K562 (cell line): ENCODE measurements at places on chromosomes 4 and X. TPM values are rescaled to one million over a fixed set of nuclear protein-coding genes. Genes with fewer than 3 reads are reported as not detected.

DNA sequence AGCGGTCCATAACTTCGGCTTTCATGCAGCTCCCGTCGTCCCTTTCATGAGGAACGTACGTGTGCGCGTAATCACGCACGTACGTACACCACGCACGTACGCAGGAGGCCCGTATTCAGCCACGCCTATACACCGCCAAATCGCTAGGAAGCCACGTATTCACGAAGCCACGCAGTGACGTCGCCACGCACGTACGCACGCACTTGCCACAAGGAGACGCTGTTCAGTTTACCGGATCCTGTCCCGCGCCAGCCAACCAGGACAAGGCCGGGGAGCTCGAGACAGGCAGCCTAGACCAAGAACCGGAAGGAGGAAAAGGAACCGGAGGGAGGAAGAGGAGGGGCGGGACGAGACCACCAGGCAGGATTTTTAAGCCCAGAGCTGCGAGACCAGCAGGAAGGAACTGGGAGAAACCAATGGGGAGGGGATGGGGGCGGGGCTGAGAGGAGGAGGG lies at the start of gene EOLA2:
EOLA2 (minus strand) TSS at position 65 of the 454 bp plus-strand sequence. CDS start 4,617 bp downstream, outside the sequence.
- H3K36me3 ChIP-seq: 0 out of 3 replicates have a peak, but pooled peaks cover 3% of the 10 kb centered on the region
- no peaks in the 10 kb centered on the region for H3K27me3 ChIP-seq
- peak within 1 kb of the TSS; percentile 95 for H3K4me3 ChIP-seq
- H3K4me1 ChIP-seq: no peaks in the 10 kb centered on the region
- DNase-seq: peak; percentile 63
- H3K27ac ChIP-seq: peak within 1 kb of the TSS; percentile 96

DNA sequence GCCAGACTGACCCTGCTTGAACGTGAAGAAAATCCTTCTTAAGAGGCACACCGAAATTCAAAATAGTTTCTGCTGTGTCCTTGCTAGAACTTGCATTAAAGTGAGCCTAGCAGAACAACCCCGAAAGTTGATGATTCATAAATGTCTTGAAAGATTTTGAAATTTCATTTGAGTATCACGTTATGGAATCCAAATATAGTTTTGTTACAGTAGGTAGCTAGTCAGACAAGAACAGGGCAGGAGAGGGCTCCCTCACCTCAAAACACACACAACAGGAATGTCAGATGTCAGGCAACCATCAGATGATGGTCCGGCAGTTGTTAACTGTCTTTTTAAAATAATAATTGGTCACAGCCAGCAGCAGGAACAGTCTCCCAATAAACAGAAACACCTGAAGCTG lies 259.6 kb upstream of the GNPDA2 start:
- DNase-seq: no peak
- no peaks in the 10 kb centered on the region for H3K36me3 ChIP-seq
- H3K4me1 ChIP-seq: no peaks in the 10 kb centered on the region
- H3K27ac ChIP-seq: no peak overlapping the region
- no peaks in the 10 kb centered on the region for H3K27me3 ChIP-seq

The AREG gene
- total RNA-seq: 5.4 and 5.6 TPM in 2 replicates

DNA sequence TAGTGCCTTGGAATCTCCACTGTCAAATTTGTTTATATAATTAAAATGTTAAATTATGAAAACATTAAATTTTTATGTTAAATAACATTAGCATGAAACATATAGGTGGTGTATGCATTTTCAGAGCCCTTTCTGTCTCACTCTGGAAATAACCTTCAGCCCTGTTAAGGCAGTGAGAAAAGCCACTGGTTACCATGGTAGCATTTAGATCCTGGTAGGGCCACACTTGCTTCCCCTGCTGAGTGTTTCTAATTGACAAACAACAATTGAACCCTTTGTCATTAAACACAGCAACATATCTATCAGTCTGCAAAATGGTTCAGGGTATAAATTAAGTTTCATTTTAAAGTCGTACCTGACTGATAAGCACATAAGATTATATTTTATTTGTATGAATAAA lies 63.5 kb downstream of the PDK3 start:
- no peak overlapping the region for H3K4me3 ChIP-seq
- no peaks in the 10 kb centered on the region; the same call in 1 of the 2 replicates for H3K27me3 ChIP-seq
- DNase-seq: no peak
- no peaks in the 10 kb centered on the region for H3K4me1 ChIP-seq
- H3K27ac ChIP-seq: no peak overlapping the region

GRCh38 chrX:82756272-82756671 lies 751.8 kb upstream of the POU3F4 start:
- no peaks in the 10 kb centered on the region for H3K36me3 ChIP-seq
- H3K4me1 ChIP-seq: no peaks in the 10 kb centered on the region
- DNase-seq: no peak

The SPINK2 gene
- total RNA-seq: not detected in 2 replicates

GRCh38 chr4:159191989-159192388 lies 89.1 kb downstream of the RAPGEF2 start:
- no peaks in the 10 kb centered on the region; the same call in 2 of the 3 replicates for H3K36me3 ChIP-seq
- no peak overlapping the region for H3K4me3 ChIP-seq
- no peak overlapping the region for H3K27ac ChIP-seq
- no peaks in the 10 kb centered on the region for H3K27me3 ChIP-seq
- DNase-seq: peak; percentile 17

The DAPP1 gene
- total RNA-seq: 2.0 and 2.2 TPM in 2 replicates

DNA sequence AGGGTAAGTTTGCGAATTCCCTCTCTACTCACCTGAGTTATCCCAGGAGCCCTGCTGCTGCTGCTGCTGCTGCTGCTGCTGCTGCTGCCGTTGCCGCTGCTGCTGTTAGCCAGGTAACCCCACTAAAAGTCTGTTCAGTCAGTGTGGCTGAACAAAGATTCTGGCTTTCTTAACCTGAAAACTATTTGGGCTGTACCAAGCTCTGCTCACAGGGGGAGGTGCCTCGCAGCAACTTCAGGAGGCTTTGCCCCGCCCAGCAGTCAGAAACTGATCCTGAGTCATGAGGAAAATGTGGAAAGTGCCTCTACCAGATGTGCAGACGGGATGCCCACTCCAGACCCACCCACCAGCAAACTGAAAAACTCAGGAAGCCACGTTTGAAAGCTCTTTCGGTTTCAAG lies at the start of gene CAPN6:
CAPN6 (minus strand) TSS at position 145 of the 400 bp plus-strand sequence. CDS start 6,547 bp downstream, outside the sequence.
- no peak within 1 kb of the TSS for H3K4me3 ChIP-seq
- H3K27ac ChIP-seq: no peak within 1 kb of the TSS
- no peaks in the 10 kb centered on the region for H3K4me1 ChIP-seq
- DNase-seq: no peak

The CFAP99 gene
- 0.18 and 0.22 TPM in 2 replicates for total RNA-seq

- no peaks in the 10 kb centered on the region for H3K4me1 ChIP-seq
- DNase-seq: no peak
- H3K36me3 ChIP-seq: no peaks in the 10 kb centered on the region
These were observed 37.5 kb downstream of the TKTL1 start for GRCh38 chrX:154333116-154333515.

The FRMD7 gene
- not detected in 2 replicates for total RNA-seq

The SASH3 gene
- 0.34 and 0.35 TPM in 2 replicates for total RNA-seq

DNA sequence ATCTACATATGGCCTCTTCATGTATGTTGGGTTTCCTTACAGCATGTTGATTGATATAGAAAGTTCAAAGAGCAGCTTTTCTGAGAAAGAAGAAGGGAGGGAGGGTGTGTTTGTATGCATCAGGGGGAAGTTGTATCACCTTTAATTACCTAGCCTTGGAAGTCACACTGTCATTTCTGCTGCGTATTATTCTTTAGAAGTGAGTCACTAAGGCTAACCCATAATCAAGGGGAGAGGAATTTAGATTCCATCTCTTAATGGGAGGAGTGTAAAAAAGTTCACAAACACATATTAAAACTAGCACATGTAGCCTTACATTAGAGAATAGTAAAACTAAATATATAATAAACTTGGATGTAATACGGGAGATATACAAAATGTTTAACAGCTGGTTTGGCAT lies 86.5 kb upstream of the CBLL2 start:
- no peak for DNase-seq
- no peaks in the 10 kb centered on the region for H3K4me1 ChIP-seq
- no peaks in the 10 kb centered on the region for H3K27me3 ChIP-seq

- peaks cover 63% of the 10 kb centered on the region for H3K4me1 ChIP-seq
- no peaks in the 10 kb centered on the region for H3K36me3 ChIP-seq
- H3K4me3 ChIP-seq: peak overlapping the region; percentile 26
- H3K27me3 ChIP-seq: no peaks in the 10 kb centered on the region
These were observed 4.6 kb downstream of the MAGIX start for GRCh38 chrX:49166914-49167739.

DNA sequence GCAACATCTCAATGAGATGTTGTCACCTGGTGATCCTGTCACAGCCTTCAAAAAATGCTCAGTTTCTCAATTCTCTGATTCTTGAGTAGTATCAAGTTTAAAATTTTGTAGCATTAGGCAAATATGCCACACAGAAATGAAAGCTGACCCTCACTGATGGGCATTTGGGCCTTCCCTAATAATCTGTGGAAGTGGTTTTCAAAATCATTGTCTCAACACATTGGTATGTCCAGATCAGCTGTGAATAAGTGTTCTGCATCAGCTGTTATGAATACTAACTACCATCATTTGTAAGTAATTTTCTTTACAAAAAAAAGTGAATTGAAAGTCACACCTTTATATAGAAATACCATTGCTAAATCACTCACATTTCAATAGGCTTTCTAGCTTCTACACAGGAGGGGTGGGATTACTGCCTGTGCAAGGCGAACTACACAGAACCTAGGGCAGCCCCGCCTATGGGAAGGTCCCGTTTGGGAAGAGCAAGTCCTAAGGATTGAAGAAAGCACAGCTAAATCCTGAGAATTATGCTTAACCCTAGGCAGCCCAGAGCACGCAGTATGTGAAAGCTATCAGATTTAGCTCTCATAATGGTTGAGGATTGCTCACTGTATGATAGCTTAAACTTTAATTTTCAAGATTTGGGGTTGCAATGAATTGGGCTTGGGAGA lies 73.4 kb downstream of the GPC3 start:
- no peak overlapping the region for H3K4me3 ChIP-seq
- no peak for DNase-seq
- no peaks in the 10 kb centered on the region for H3K27me3 ChIP-seq
- no peaks in the 10 kb centered on the region for H3K36me3 ChIP-seq
- no peaks in the 10 kb centered on the region for H3K4me1 ChIP-seq

DNA sequence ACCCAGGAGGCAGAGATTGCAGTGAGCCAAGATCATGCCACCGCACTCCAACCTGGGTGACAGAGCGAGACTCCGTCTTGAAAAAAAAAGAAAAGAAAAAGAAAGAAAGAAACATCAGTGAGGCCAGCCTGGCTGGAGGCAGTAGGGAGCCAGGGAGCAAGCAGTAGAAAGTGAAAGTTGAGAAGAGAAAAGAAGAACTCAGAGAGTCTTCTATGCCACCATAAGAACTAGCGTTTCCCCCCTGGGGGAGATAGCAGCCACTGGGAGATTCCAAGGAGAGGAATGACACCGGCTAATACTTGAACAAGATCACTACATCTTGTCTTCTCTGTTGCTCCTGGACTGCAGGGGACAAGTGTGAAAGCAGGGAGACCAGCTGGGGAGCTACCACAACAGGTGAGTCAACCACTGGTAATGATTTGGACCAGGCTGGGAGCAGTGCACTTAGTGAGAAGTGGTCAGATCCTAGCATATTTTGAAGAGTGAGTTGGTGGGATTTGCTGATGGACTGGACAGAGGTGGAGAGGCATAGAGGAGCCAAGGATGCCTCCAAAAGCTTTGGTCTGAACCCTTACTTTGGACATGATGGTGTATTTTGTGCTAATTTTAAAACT lies 33.4 kb downstream of the SLC2A9 start:
- no peaks in the 10 kb centered on the region for H3K36me3 ChIP-seq
- peaks cover 18% of the 10 kb centered on the region for H3K27me3 ChIP-seq
- H3K27ac ChIP-seq: no peak overlapping the region
- H3K4me3 ChIP-seq: no peak overlapping the region
- H3K4me1 ChIP-seq: no peaks in the 10 kb centered on the region

The FHDC1 gene
- 0.16 and 0.18 TPM in 2 replicates for total RNA-seq

DNA sequence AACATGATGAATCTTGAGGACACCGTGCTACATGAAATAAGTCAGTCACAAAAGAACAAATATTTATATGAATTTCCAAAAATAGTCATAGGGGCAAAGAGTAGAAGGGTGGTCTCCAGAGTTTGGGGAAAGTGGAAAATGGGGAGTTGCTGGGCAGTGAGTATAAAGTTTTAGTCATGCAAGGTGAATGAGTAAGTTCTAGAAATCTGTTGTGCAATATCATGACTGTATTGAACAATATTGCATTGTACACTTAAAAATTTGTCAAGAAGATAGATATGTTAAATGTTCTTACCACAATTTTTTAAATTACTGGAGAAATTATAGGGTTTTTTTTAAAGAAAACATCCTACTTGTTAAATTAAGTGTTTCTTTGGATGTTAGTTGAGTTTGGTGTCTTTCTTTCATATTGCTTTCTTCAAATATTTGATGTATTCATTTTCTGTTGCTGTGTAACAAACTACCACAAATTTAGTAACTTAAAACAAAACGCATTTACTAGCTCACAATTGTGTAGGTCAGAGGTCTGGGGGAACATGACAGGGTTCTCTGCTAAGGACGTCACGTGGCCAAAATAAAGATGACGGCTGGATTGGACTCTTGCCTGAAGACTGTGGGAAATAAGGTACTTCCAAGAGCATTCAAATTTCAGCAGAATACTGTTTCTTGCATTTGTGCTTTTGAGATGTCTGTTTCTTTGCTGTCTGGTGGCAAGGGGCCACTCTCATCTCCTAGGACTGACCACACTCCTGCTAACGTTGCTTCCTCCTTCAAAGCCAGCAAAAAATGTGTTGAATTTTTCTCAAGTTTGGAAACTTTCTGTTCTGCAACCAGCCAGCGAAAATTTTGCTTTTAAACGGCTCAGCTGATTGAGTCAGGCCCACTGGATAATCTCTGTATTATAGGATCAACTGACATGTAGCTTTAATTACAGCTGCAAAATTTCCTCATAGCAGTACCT lies 76.7 kb downstream of the CPEB2 start:
- H3K36me3 ChIP-seq: no peaks in the 10 kb centered on the region
- H3K27me3 ChIP-seq: no peaks in the 10 kb centered on the region
- H3K27ac ChIP-seq: no peak overlapping the region
- H3K4me1 ChIP-seq: no peaks in the 10 kb centered on the region
- no peak overlapping the region for H3K4me3 ChIP-seq
- DNase-seq: no peak

The SYNPO2 gene
- total RNA-seq: 0.13 and 0.18 TPM in 2 replicates

The ZNF141 gene
- total RNA-seq: 0.09 and 0.16 TPM in 2 replicates

- H3K4me3 ChIP-seq: no peak overlapping the region
- no peak overlapping the region for H3K27ac ChIP-seq
- H3K4me1 ChIP-seq: no peaks in the 10 kb centered on the region
- no peaks in the 10 kb centered on the region for H3K36me3 ChIP-seq
- DNase-seq: no peak
These were observed 917.1 kb downstream of the RAPGEF2 start for GRCh38 chr4:160019936-160020335.

- H3K4me1 ChIP-seq: no peaks in the 10 kb centered on the region
- no peak for DNase-seq
- H3K27me3 ChIP-seq: no peaks in the 10 kb centered on the region
- H3K27ac ChIP-seq: no peak overlapping the region
- no peaks in the 10 kb centered on the region for H3K36me3 ChIP-seq
These were observed 4.1 kb downstream of the HS6ST2 start for GRCh38 chrX:132954323-132954722.

The TRIM60 gene
- not detected in 2 replicates for total RNA-seq

- H3K36me3 ChIP-seq: no peaks in the 10 kb centered on the region
- H3K27ac ChIP-seq: no peak overlapping the region
- H3K4me1 ChIP-seq: no peaks in the 10 kb centered on the region
- DNase-seq: no peak
- no peak overlapping the region for H3K4me3 ChIP-seq
- H3K27me3 ChIP-seq: no peaks in the 10 kb centered on the region
These were observed 244.5 kb upstream of the PITX2 start for GRCh38 chr4:110867251-110867960.

- no peaks in the 10 kb centered on the region for H3K36me3 ChIP-seq
- H3K27me3 ChIP-seq: no peaks in the 10 kb centered on the region
- H3K4me3 ChIP-seq: no peak overlapping the region
- H3K4me1 ChIP-seq: no peaks in the 10 kb centered on the region
- H3K27ac ChIP-seq: no peak overlapping the region
- DNase-seq: no peak
These were observed 72.6 kb upstream of the PTPN13 start for GRCh38 chr4:86521373-86521969.
